ENCODE measurements at places on chromosomes 12 and 14.

- DNase-seq = no peak
These were observed 164.9 kb upstream of the BMP4 start for GRCh38 chr14:54121466-54122027.

DNA sequence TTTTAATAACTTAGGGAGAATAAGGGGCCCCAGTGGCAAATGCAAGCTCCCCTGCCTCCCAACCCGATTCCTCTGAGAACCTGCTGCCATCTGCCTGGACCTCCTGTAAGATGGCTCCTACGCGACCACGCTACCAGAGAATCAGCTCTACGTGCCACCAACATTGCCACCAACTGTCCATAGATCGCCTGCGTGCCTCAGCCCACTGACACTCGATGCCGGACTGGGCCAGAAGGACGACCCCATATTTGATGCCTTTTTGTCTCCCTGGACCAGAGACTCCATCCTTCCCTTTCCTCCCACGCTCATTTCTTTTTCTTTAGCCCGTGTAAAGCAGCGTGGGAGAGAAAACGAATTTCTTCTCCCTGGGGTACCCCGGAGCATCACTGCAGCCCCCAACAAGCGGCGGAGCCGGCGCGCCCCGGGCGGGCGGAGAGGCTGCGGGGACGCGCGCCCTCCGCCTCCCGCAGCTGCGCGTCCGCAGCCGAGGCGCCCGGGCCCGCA, 565 bp upstream of the KLHL42 start:
- DNase-seq = no peak

GRCh38 chr12:49507139-49507538, 31.7 kb upstream of the KCNH3 start:
- DNase-seq = no peak

DNA sequence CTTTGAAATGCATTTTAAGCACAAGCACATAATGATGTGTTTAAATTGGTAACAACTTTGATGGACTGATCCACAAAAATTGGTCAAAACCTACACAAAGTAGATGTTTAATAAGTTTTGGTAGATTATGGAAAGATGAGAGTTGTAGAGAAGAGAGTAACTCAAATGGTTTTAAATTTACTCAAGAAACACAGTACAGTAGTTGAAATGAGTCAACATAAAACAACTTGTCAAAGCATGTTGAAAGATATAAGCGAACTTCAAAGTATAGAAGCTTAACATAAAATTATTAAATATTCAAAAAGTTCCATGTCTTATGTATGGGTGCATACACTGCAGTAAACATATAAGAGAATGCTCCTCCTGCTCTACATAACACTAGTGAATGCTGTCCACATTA, 49.4 kb downstream of the KITLG start:
- no peak for DNase-seq

DNA sequence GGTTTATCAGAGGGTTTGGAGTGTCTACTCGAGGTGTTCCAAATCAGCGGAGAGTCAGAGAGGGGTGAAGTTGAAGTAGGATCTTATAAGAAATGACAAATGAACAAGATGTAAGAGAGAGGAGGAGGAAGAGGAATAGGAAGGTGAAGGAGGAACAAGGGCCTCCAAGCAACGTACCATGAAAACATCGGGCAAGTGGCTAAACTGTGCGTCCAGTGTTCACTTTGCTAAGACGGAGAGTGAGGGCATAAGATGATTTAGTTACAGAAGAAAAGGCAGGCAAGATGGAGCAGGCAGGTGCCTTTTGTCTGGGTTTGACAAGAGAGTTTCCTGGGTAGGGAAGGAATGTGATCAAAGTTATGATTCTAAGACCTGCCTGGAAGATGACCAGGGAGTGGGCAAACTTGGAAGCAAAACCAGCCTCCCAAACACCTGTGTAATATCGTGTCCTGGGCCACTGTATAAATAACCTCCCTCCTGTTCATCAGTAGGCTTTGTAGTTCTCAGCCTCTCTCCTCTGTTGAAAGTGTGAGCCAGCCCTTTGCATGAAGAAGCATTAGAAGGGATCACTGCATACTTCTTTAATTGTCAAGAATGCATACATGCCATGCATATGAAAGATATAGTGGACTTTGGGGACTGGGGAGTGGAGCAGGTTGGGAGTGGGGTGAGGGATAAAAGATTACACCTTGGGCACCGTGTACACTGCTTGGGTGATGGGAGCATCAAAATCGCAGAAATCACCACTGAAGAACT, 111.4 kb downstream of the ZFP36L1 start:
- DNase-seq = no peak

GRCh38 chr12:3277306-3277943, 200.2 kb downstream of the TSPAN9 start:
- DNase-seq = no peak

DNA sequence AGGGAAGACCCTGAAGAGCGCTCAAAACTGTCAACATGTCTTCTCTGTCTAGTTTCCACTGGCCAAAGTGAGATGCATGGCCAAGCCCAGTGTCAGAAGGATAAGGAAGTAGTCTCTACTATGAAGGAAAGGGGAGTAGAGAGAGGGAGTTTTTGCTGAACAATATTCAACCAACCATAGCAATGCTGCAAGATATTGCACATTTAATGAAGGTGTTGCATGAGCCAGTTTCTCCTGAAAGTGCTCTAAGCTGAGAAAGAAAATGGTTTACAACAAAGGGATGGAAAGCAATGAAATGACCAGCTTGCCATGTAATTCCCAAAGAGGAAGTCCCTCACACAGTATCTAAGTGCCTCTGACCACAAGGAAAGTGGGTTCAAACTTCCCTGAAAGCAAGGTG, 40.0 kb upstream of the NID2 start:
- DNase-seq = no peak

- DNase-seq = no peak
These were observed 10.8 kb downstream of the ERH start for GRCh38 chr14:69387311-69387710.

GRCh38 chr12:123984903-123985302, 11.9 kb downstream of the ZNF664 start:
- no peak for DNase-seq

GRCh38 chr12:74722709-74723108, 185.1 kb downstream of the ATXN7L3B start:
- DNase-seq = no peak

DNA sequence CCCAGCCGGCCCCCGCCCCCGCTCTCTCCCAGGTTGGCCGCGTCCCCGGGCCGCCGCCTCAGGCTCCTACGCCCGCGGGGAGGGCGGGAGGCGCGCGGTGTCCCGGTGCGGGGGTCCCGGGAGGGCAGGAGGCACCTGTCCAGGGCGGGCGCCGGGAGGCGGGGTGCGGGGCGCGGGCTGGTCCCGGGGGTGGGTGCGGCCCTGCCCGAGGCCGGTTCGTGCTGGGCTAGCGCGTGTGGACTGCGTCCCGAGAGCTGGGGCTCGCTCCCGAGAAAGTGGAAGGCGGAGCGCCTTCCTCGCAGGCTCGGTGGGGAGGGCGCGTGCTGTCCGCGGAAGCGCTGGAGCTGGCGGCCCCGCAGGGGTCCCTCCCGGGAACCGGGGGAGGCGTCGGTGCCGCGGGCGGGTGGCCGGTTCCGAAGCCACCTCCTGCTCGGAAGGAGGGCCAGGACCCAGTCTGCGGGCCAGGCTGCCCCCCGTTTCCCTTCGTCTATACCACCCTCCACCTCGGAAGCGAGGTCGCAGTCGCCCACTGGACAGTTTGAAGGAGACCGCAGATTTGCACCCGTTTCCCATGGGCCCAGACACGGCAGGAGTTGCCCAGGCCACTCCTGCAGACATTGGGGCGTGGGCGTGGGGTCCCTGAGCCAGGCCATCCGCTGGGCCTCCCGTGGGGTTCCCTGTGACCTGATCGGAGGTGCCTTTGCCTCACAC, 636 bp downstream of the ZFYVE21 start:
- no peak for DNase-seq

DNA sequence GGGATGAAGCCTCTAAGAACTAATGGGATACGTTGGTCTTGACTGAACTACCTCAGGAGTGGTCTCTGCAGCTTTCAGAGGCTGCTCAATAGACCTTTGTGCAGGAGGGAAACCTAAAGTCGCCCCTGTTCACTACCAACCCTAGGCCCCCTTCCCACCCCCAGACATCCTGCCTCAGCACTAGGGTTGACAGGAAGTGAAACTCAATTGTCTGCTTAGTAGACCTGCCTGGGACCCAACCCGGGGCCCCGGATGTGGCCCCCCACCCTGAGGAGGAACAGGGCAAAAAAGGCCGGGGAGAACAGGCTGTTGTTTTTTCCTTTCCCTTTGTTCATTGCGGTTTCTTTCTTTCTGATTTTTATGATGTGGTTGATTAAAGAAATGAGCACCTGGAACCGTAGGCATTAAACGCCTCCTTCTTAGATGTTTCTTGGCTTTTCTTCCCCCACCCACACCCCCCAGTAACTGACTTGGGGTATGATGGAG, 1.6 kb upstream of the DGKA start:
- DNase-seq = no peak

GRCh38 chr12:10891937-10892336, 7.9 kb upstream of the PRH1 start:
- DNase-seq = no peak

GRCh38 chr12:66152732-66153131, 17.1 kb downstream of the TMBIM4 start:
- no peak for DNase-seq

DNA sequence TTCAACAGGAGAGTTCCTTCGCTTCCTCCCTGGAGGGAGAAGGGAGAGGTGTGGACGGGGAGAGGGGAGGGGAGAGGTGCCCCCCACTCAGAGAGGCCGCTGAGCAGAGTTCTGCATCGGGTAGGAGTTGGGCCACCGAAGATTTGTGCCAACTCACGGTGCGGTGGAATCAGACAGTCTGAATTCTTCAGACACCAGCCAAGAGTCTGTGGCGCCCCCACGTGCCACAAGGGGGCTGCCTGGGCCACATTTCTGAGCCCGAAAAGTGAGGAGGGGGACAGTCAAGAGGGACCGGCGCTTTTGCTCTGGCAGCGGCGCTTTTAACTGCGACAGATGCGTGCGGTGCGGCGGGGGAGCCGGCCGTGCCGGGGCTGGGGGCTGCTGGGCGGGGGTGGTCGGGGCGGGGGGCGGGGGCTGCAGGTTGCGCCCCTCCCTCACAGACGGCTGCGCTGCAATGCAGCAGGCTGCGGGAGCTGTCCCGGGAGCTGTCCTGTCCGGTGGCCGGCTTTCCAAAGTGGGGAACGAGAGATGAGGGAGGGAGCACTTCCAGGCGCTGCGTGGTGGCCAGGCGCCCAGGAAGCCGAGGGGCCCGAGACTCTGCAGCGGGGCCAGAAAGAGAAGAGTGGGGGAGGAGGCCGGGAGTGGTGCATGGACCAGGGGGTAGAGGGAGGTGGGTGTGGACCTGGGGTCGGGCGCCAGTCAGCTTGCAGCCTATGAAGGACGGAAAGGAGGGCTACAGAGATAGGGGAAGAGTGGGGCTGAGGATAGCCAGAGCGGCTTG, 975 bp upstream of the RTL1 start:
- no peak for DNase-seq

- DNase-seq = no peak
These were observed 1.1 kb downstream of the SCAF11 start for GRCh38 chr12:45989287-45989686.
